ENCODE measurements at places on chromosomes 4 and X. TPM values are rescaled to one million over a fixed set of nuclear protein-coding genes. Genes with fewer than 3 reads are reported as not detected.

GRCh38 chr4:81518762-81519426, 47.2 kb upstream of the RASGEF1B start:
- H3K4me1 ChIP-seq = no peaks in the 10 kb centered on the region
- no peak for DNase-seq
- no peak overlapping the region for H3K4me3 ChIP-seq

DNA sequence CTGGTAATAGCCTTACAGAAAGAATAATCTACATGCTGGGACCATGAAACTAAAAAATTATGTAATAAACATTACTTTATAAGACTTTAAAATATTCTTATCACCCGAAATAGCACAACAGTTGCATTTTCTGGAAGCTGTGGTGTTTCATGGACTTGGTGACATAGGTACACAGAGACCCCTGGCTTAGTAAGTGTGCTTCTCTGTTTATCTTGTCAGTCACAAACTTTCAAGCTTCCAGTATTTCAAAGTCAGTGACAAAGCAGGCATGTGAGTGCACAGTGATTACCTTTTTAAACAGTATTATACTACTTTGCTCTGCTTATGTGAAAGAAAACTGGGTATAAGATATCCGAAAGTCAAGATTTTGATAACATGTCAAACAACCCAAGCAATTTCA, 84.3 kb downstream of the PAPSS1 start:
- H3K36me3 ChIP-seq = peaks cover 11% of the 10 kb centered on the region
- H3K27me3 ChIP-seq = no peaks in the 10 kb centered on the region

DNA sequence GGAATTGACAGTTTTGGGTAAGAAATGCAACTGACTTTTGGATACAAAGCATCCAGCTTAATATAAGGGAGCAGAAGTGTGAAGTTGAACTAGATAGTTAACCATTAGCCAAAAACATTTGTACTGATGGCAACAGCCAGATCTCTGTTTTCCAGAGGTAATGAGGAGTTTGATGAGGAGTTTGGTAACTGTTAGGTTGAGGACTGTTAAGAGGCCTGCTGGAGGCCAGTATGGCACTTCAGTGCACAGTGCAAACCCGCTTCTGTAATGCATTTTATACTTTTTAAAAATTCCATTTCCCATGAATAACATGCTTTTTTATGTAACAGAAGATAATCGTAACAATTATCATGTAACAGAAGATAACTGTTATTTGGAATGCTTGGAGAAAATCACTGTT, 30.0 kb downstream of the CDKL5 start:
- DNase-seq = no peak
- no peaks in the 10 kb centered on the region for H3K4me1 ChIP-seq
- H3K36me3 ChIP-seq = no peaks in the 10 kb centered on the region
- no peak overlapping the region for H3K27ac ChIP-seq
- H3K27me3 ChIP-seq = no peaks in the 10 kb centered on the region

DNA sequence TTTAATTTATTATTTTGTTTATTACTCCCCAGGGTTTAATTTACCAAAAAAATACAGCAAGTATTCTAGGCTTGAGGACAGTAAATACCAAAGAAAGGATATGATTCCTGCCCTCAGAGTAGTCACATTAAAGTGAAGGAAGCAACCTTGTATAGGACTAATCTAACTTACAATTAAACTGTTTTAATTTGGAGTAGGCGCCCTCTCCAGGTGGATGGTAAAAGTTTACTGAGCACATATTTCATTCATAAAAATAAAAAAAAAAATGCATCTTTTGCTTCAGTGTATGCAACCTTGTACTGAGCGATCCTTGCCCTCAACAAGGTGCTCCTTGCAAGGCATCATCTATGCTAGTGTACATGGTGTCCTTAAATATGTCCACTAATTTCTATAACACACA, 72.0 kb upstream of the MAGEB16 start:
- no peaks in the 10 kb centered on the region for H3K27me3 ChIP-seq
- H3K4me1 ChIP-seq = no peaks in the 10 kb centered on the region
- H3K36me3 ChIP-seq = no peaks in the 10 kb centered on the region
- H3K27ac ChIP-seq = no peak overlapping the region

DNA sequence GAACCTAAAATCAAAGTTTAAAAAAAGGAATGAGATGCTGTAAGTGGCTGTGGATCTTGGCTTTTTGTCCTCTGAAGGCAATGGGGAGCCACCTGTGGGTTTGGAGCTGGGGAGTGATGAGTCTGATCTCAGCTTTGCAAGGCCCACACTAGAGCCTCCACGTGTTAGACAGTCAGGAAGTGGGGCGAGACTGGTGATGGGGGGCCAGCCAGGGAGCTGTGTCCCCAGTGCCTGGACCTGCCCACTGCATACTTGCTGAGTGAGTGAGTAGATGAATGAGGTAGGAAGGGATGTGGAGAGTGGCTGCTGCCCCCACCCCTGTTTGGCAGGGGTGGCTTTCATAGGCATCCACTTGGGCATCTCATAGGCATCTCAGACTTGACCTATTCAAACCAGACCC, 84.0 kb downstream of the NHSL2 start:
- H3K27ac ChIP-seq = no peak overlapping the region
- DNase-seq = no peak
- no peaks in the 10 kb centered on the region for H3K27me3 ChIP-seq
- no peaks in the 10 kb centered on the region for H3K4me1 ChIP-seq
- H3K4me3 ChIP-seq = no peak overlapping the region
- H3K36me3 ChIP-seq = no peaks in the 10 kb centered on the region

- H3K36me3 ChIP-seq = no peaks in the 10 kb centered on the region
- H3K27me3 ChIP-seq = no peaks in the 10 kb centered on the region
- H3K27ac ChIP-seq = no peak overlapping the region
- DNase-seq = no peak
- H3K4me1 ChIP-seq = no peaks in the 10 kb centered on the region
These were observed 674.6 kb upstream of the SLIT2 start for GRCh38 chr4:19577097-19577496.

GRCh38 chrX:108020631-108021030, 24.2 kb upstream of the VSIG1 start:
- no peak overlapping the region for H3K4me3 ChIP-seq
- no peaks in the 10 kb centered on the region for H3K4me1 ChIP-seq
- no peak overlapping the region for H3K27ac ChIP-seq
- H3K36me3 ChIP-seq = no peaks in the 10 kb centered on the region

DNA sequence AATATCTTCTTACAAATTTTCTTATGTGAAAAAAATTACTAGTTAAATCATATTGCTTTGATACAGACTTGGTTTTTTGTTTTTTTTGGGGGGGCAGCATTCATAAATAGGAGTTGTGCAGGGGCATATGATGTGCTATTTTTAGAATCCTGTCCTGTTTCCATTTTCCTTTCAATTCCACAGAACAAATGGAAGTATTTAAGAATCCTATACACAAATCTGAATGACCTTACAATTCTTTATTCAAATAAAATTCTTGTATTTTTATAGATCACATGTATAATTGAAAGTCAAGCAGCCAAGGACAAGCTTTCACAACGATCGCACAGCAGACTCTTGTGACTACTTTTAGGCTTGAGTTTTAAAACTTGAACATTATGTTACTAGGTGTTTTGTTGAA, 523.9 kb downstream of the ANKRD50 start:
- H3K27me3 ChIP-seq = no peaks in the 10 kb centered on the region
- no peaks in the 10 kb centered on the region for H3K4me1 ChIP-seq
- H3K4me3 ChIP-seq = no peak overlapping the region
- H3K36me3 ChIP-seq = no peaks in the 10 kb centered on the region
- H3K27ac ChIP-seq = no peak overlapping the region
- no peak for DNase-seq

DNA sequence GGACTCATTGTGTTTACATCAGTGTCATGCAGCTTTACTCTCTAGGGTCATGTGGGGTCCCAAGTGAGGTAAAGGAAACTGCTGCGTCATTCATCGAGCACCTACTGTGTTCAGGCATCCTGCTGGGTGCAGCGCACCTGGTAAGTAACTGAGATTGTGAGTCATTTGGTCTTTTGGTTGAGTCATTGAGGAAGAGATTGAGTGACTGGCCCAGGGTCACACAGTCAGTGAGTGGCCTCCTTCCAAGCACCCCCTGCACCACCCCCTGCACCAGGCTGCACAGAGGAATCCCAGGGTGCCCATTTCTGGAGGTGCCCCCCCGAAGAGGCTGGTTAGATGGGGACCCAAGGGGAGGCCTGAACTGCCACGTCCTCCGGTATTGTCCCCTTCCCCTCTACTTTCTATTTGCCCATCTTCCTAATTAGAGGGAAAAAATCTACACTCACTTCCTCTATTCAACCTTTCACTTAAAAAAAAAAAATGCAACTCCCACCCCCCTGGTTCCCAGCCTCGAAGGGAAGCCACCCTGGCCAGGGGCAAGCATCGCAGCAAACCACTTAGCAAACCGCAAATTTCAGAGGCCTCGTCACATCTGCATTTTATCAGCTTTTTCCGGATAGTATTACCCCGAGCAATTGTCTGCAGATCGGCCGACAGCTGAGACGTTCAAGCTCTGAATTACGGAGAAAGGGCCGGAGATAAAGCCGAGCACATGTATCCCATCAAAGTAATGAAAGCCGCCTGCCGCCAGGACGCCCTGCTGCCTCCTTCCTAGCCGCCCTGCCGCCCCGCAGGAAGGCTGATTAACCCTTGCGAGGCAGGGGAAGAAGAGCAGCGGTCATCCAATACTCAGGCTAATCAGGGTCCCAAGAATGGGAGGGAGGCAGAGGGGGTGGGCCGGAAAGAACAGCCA, 96.3 kb upstream of the MSX1 start:
- H3K4me3 ChIP-seq = no peak overlapping the region
- H3K27me3 ChIP-seq = no peaks in the 10 kb centered on the region
- H3K4me1 ChIP-seq = no peaks in the 10 kb centered on the region
- no peaks in the 10 kb centered on the region for H3K36me3 ChIP-seq
- no peak overlapping the region for H3K27ac ChIP-seq

GRCh38 chr4:71444395-71444794, 105.6 kb downstream of the SLC4A4 start:
- no peak for DNase-seq
- H3K4me1 ChIP-seq = no peaks in the 10 kb centered on the region
- no peaks in the 10 kb centered on the region for H3K27me3 ChIP-seq
- H3K4me3 ChIP-seq = no peak overlapping the region

DNA sequence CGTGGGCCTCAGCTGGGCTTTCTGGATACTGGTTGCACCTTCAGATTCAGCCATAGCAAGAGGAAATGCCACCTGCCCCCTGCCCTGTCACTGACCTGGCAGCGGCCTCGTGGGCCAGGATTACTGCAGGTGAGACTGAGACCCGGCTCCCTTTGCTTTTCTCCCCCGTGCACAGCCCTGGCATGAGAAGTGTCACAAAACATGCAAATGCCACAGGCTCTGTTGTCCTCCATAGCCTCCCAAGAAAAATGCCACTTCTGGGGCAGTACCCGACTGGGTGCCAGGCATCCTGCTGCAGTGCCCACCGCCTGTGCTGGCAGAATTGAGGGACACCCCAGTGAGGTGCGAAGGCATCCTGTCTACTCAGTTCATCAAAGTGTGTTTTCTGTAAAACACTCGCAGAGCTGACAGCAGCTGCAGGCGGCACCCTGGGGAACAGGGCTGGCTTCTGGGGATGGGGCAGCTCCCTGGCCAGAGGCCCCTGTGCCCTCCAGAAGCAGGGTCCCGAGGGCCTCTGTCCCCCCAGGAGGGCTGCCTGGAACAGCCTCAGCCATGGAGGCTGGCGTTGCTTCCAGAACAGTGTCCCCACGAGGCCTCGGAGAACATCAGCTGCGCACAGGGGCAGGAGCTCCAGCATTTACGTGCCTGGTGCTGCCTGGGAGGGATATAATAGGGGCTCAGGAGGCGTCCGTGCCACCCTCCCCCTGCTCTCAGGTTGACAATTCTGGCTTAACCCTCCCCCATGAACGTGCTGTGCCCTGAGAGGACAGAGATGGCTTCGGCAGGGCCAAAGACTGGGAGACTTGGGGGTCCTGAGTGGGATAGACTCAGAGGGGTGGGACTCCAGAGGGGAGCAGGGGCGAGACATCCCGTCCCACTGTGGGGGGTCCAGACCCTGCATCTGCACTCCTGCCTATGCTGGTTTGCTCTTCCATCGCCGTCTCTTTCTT, 99.5 kb upstream of the NKX1-1 start:
- H3K4me1 ChIP-seq = no peaks in the 10 kb centered on the region
- no peaks in the 10 kb centered on the region for H3K36me3 ChIP-seq
- no peak for DNase-seq
- no peak overlapping the region for H3K4me3 ChIP-seq

- peaks cover 20% of the 10 kb centered on the region for H3K36me3 ChIP-seq
- DNase-seq = peak; percentile 73
- no peaks in the 10 kb centered on the region for H3K27me3 ChIP-seq
- peak overlapping the region; percentile 87 for H3K27ac ChIP-seq
- H3K4me1 ChIP-seq = peaks cover 34% of the 10 kb centered on the region
These were observed 549 bp downstream of the MSL3 start for GRCh38 chrX:11758400-11759171.

GRCh38 chr4:30825008-30825770, 105.0 kb downstream of the PCDH7 start:
- no peak overlapping the region for H3K4me3 ChIP-seq
- no peaks in the 10 kb centered on the region for H3K36me3 ChIP-seq
- H3K27me3 ChIP-seq = no peaks in the 10 kb centered on the region
- no peak for DNase-seq
- H3K4me1 ChIP-seq = no peaks in the 10 kb centered on the region

GRCh38 chrX:150792949-150793527, 99.8 kb downstream of the MTMR1 start:
- no peaks in the 10 kb centered on the region for H3K27me3 ChIP-seq
- no peaks in the 10 kb centered on the region for H3K4me1 ChIP-seq
- peaks cover 67% of the 10 kb centered on the region for H3K36me3 ChIP-seq
- no peak overlapping the region for H3K27ac ChIP-seq
- no peak for DNase-seq

GRCh38 chrX:150765782-150766350, 72.7 kb downstream of the MTMR1 start:
- no peak for DNase-seq
- H3K27me3 ChIP-seq = no peaks in the 10 kb centered on the region
- no peak overlapping the region for H3K27ac ChIP-seq
- H3K4me1 ChIP-seq = peaks cover 19% of the 10 kb centered on the region

DNA sequence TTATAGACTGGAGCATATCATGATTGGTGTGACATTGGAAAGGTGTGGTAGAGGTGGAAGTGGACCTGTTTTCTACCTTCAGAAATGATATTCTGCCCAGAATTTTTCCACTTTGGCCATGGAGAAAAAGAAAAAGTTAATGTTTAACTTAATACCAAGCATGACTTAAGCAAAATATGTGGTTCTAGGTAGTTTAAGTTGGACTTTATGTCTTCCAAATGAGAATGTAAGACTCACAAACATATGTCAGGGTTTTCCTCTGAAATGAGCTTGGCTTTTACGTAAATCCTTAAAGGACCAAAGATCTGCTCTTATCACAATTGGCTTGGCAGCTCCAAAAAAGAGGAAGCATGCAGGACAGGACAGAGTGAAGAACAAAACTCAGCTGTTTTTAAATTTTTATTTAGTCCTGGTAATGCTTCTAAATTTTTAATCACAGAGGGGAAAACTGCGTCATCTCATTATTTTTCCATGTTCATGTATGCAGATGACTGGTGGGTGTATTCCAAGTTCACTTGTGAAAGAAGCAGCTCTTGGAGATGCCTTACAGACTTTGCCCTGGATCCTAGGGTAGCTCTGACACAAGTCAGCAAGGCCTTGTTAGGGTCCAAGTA, 98.2 kb downstream of the ANK2 start:
- H3K27ac ChIP-seq = no peak overlapping the region
- DNase-seq = no peak
- no peaks in the 10 kb centered on the region for H3K4me1 ChIP-seq
- H3K27me3 ChIP-seq = no peaks in the 10 kb centered on the region
- no peaks in the 10 kb centered on the region for H3K36me3 ChIP-seq

The RPS6KA6 gene
- not detected for polyA plus RNA-seq

The SH3BGRL gene
- 318 TPM for polyA plus RNA-seq

The LIMCH1 gene
- polyA plus RNA-seq = 0.32 TPM

The OCIAD2 gene
- polyA plus RNA-seq = 3.1 TPM

The SHROOM4 gene
- polyA plus RNA-seq = not detected

The UGT2B17 gene
- polyA plus RNA-seq = not detected
